ENCODE measurements at places on chromosomes 7 and 10.

DNA sequence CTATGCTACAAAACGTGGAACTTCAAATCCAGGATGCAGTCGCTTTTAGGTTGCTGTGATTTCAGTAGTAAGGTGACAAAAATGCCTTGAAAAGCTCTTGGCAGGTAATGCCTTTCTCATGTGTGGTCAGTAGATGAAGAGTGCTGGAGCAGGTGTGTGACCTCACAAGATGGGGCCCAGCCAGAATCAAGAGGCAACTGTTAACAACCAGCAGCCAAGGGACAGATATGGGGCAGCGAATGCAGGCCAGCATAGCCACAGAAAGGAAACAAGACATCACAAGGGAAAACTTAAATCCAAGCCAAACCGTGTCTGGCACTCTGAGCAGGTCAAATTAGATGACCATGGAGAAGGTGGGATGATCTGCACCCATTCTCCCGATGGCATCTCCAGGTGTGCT, 12.3 kb downstream of the HUS1 start:
- DNase-seq: no peak

- no peak for DNase-seq
Measured at GRCh38 chr10:126663328-126663727, 7.2 kb downstream of the C10orf90 start.

GRCh38 chr10:1189166-1190051, 133.2 kb downstream of the WDR37 start:
- DNase-seq: peak; percentile 6

- no peak for DNase-seq
Measured at GRCh38 chr10:1628757-1629156, 108.6 kb downstream of the ADARB2 start.

- peak; percentile 31 for DNase-seq
Measured at GRCh38 chr10:79436066-79436849, 9.2 kb downstream of the ZCCHC24 start.

DNA sequence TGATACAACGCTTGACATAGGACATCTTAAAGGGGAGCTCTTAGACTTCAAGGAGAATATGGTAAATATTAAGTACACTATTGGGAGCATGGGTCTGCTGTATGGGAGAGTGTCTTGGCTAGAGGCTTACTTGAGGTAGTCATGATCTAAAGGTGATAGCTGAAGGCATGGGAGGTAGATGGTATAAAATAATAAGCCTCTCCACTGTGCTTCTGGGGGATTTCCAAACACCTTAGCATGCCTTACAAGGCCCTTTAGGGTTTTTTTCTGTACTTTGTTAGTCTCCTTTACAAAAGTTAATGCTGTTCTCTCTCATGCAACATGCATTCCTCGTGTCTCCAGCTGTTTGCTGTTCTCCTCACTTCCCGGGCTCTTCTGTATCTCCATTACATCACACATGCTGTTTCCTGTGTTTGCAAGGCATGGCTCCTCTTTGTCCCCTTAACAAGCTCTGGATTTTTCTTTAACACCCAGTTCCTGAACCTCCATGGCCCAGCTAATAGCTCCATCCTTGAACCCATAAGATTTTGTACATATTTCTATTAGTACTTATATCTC, 449.7 kb downstream of the AUTS2 start:
- no peak for DNase-seq

GRCh38 chr10:90751107-90751997, 106.5 kb downstream of the HTR7 start:
- DNase-seq: no peak

DNA sequence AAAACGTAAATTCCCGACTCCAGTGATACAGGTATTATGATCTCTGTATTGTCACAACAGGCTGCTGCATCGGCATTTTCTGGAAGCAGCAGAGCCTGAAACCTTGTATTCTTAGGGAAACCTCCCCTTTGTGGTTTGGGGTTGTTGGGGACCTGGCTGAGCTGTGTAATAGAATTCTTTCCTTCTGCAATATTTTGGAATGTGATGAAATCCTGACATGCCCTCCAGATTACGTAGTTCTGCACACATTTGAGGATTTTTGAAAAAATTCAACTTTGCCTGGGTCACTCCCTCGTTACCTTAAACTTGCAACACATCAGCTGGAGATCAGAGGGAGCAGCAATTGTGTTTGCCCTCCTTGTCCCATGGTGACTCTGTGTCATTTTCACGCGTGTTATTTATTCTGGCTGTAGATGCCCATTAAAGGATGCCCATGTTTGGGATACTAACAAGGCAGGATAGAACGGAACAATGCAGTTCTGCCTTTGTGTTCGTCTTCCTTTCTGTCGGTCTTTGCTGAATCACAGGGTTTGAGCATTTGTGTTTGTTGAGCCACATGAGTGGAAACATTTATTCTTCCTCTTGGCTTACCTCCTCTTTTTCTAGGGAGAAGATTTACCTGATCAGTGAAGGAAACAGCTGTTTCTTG, 181.7 kb downstream of the TCF7L2 start:
- no peak for DNase-seq

GRCh38 chr10:6343305-6344010, 140.7 kb downstream of the PFKFB3 start:
- DNase-seq: no peak

DNA sequence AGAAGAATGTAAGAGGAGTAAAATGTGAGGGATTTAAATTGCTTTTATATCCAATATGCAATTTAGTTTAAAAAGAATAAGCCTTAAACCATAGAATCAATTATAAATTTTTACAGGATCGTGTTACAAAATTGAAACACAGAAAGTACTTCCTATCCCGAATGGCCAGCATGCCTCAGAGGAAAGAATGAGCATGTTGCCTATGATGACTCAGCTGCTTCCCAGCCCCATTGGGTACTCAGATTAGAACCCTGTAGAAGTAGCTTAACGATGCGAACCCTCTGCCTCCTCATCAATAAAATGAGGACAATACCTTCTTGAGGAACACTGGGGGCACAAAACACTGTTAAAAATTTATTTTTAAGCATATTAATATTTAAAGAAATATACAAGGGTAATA, 113.4 kb upstream of the CDK1 start:
- no peak for DNase-seq

DNA sequence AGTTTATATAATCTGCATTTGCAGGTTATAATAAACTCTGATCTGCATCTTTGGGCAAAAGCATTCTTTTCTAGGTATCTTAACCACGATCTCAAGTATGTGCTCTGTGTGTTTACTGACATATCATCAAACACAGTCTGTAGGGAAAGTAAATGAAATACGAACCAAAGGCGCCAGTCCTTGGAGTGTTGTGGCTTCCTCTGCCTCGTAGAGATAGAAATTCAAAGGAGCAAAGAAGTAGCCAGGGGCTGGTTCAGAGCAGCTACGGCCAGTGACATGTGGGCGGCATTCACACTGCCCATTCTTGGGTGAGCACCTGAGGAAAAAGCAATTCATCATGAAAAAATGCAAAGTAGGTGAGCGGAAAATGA, 38.7 kb downstream of the LAMB4 start:
- no peak for DNase-seq

DNA sequence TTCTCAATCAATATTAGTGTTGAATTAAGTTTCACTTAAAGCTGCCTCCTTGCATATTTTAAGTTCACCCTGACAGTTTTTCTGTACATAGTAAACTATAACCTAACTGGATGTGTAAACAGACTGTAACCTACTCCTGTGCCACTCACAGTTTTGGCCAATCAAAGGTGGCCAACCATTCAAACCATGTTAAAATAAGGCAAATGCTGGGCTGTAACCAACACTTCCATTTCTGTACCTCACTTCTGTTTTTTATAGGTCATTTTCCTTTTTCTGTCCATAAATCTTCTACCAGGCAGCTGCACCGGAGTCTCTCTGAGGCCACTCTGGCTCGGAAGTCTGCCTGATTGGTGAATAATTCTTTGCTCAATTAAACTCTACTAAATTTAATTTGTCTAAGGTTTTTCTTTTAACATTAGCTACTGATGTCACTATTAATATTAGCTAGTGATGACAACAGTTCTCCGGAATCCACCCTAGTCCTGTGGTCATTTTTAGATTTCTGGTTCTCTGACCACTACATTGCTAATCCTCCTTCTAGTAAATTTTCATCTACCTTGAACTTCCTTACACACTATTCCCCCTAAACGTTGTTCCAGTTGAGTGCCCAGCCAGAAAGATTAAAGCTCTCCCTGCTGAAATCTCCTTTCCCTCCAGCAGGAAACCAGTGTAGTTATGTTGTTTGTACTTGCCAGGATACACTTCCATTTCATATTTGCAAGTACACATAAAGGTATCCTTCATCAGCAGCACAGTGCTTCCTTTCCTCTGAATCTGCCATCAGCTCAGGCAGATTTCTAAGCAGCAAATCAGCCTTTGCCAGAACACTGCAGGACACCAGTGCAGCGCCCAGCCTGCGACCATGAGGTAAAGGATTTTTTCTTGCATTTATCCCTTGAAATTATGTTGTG, 18.6 kb upstream of the IFIT2 start:
- DNase-seq: no peak

DNA sequence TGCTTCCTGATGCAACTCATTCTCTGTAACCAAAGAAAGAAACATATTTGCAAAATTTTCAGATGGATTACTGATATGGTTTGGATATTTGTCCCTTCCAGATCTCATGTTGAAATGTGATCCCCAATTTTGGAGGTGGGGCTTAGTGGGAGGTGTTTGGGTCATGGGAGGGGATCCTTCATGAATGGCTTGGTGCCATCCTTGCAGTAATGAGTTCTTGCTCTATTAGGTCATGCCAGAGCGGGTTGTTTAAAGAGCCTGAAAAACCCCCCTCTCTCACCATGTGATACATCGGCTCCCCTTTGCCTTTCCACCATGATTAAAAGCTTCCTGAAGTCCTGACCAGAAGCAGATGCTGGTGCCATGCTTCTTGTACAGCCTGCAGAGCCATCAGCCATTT, 43.8 kb upstream of the PRKG1 start:
- DNase-seq: no peak

All from ovary (tissue), 10 donors.